ENCODE measurements at places on chromosomes 2 and 18. TPM values are rescaled to one million over a fixed set of nuclear protein-coding genes. Genes with fewer than 3 reads are reported as not detected.

GRCh38 chr2:43180897-43181296, 45.5 kb downstream of the ZFP36L2 start:
- no peak overlapping the region for H3K4me3 ChIP-seq
- no peak for DNase-seq
- H3K27ac ChIP-seq, result peak overlapping the region; percentile 37
- H3K27me3 ChIP-seq, result no peaks in the 10 kb centered on the region
- H3K4me1 ChIP-seq, result peaks cover 43% of the 10 kb centered on the region

DNA sequence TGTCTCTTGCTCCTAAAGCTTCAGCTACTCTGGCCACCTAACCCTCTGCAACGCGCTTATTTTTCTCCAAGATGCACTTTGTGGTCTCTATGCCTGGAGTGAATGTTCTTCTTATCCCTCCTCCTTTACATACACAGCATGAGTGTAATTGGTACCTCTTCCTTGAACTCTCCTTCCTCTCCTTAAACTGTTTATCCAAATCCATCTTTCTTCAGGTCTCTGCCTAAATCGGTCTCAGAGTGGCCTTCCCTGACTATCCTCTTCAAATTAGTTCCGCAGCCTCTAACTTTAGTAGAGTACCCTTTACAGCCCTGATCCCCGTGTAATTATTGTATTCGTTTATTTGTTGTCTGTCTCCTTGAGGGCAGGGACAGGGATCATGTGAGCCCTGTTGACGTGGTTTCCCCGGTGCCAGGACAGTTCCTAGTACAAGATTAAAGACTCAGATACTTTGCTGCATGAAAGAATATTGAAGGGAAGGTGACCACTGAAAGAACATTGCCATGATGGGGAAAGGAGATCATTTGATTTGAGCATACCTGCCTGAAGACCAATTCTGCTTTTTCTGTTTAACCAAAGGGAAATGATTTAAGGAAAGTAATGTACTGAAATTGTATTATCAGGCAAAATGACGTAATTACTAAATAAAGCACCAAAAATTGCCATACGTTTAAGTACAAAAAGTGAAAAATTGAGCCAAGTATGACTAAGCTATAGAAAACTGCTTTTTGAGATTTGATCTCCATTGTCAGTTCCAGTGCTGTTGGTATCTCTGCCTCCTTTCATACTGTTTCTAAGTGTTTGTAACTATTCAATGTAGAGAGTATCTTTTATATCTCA, 1.2 kb downstream of the CNOT9 start:
- H3K4me1 ChIP-seq, result peaks cover 52% of the 10 kb centered on the region
- no peak for DNase-seq
- peak overlapping the region; percentile 99 for H3K4me3 ChIP-seq
- H3K27me3 ChIP-seq, result no peaks in the 10 kb centered on the region

- no peak for DNase-seq
- peaks cover 20% of the 10 kb centered on the region for H3K4me1 ChIP-seq
- peak overlapping the region; percentile 90 for H3K27ac ChIP-seq
Observed at GRCh38 chr2:96924775-96925747, 55.2 kb upstream of the SEMA4C start.

GRCh38 chr2:17959833-17960232, 81.4 kb downstream of the KCNS3 start:
- no peak for DNase-seq
- no peak overlapping the region for H3K4me3 ChIP-seq
- no peak overlapping the region for H3K27ac ChIP-seq

DNA sequence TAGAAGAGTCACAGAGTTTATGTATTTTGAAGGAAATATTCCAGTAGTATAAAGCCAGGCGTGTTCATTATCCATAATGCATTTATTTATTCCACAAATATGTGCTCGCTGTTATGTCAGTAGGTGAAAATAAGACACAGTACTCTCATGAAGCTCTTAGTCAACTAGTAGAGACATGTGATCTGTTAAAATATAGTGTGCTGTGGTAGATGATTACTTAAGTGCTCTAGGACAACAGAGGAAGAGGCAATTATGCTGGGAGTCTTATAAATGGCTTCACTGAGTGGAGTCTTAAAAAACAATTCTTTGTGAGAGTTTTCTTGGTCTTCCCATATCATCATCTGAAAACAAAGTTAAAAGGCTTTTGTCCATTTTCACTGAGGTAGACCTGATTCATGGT, 457.3 kb downstream of the XIRP2 start:
- no peaks in the 10 kb centered on the region for H3K4me1 ChIP-seq
- no peak for DNase-seq
- no peak overlapping the region for H3K27ac ChIP-seq
- H3K4me3 ChIP-seq, result no peak overlapping the region

GRCh38 chr2:178225006-178225805, 30.9 kb downstream of the OSBPL6 start:
- no peaks in the 10 kb centered on the region for H3K4me1 ChIP-seq
- DNase-seq, result no peak
- peaks cover 2% of the 10 kb centered on the region for H3K36me3 ChIP-seq
- H3K27ac ChIP-seq, result no peak overlapping the region
- peaks cover 46% of the 10 kb centered on the region for H3K27me3 ChIP-seq

DNA sequence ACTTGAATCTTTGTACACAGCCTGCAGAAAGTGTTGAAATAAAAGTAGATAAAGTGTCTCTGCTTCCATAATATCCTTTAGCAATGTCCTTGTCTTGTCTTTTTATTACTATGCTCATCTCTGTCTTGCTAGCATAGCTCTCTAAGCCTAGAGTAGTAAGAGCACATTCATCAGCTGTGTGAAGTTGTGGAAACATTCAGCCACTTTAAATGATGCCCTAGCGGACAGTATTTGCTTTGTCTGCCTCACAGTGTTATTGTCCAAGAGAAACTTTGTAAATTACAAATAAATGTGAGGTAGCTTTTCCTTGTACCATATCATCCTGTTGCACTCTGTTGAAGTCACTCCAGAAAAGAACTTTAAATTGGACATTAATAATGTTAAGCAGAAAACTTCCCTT, 60.3 kb upstream of the TTC21B start:
- no peaks in the 10 kb centered on the region for H3K4me1 ChIP-seq
- no peak for DNase-seq
- H3K4me3 ChIP-seq, result no peak overlapping the region

- no peaks in the 10 kb centered on the region for H3K4me1 ChIP-seq
- no peak overlapping the region for H3K4me3 ChIP-seq
- peaks cover 10% of the 10 kb centered on the region for H3K27me3 ChIP-seq
- no peak for DNase-seq
- no peak overlapping the region for H3K27ac ChIP-seq
- no peaks in the 10 kb centered on the region for H3K36me3 ChIP-seq
Observed at GRCh38 chr18:51430538-51430937, 233.1 kb upstream of the MEX3C start.

- H3K4me3 ChIP-seq, result no peak overlapping the region
- no peaks in the 10 kb centered on the region for H3K36me3 ChIP-seq
- no peak overlapping the region for H3K27ac ChIP-seq
- DNase-seq, result no peak
Observed at GRCh38 chr2:218023636-218024035, 20.8 kb upstream of the TNS1 start.

- no peak overlapping the region for H3K27ac ChIP-seq
- H3K27me3 ChIP-seq, result no peaks in the 10 kb centered on the region
- peaks cover 9% of the 10 kb centered on the region for H3K36me3 ChIP-seq
- H3K4me1 ChIP-seq, result peaks cover 5% of the 10 kb centered on the region
- DNase-seq, result no peak
Observed at GRCh38 chr2:86512892-86513291, 50.4 kb downstream of the CHMP3 start.

DNA sequence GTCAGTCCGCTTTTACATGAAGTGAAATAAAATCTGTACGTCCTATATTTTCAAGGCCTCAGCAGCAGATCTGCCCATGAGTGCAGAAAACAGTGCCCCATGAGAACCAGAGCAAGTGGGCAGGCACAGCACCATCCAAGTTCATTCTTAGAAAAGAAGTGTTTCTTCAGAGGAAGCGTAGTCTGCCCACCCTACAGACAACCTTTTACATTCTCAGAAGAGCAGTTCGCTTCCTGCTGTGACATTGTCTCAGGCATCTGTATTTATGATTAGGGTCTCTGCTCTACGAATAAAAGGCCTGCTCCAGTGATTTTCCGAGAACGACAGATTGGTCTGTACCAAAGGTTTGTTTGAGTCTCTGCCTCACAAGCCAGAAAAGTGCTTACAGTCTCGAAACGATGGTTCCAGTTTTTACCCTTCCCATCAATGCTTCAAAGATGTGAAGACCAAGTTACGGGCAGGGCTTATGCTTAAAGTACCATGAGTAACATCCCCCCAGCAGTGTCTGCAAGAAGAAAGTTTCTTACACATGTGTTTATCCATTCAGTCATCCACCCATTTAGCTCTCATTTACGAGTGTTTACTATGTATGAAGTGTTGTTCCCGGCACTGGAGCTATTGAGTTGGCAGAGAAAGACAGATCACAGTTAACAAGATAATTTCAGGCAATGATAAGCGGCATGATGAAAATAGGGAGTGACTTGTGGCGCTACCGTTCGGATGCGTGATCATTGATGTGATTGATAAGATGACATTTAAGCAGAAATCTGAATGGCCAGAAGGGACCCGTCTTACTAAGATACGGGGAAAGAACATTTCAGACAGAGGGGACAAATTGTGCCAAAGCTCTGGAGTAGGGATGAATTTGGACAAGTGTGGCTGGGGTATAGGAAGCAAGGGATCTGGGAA, 31.4 kb upstream of the CTLA4 start:
- peaks cover 26% of the 10 kb centered on the region for H3K4me1 ChIP-seq
- no peak for DNase-seq
- peak overlapping the region; percentile 64 for H3K4me3 ChIP-seq
- H3K27me3 ChIP-seq, result peaks cover 7% of the 10 kb centered on the region
- H3K36me3 ChIP-seq, result no peaks in the 10 kb centered on the region

DNA sequence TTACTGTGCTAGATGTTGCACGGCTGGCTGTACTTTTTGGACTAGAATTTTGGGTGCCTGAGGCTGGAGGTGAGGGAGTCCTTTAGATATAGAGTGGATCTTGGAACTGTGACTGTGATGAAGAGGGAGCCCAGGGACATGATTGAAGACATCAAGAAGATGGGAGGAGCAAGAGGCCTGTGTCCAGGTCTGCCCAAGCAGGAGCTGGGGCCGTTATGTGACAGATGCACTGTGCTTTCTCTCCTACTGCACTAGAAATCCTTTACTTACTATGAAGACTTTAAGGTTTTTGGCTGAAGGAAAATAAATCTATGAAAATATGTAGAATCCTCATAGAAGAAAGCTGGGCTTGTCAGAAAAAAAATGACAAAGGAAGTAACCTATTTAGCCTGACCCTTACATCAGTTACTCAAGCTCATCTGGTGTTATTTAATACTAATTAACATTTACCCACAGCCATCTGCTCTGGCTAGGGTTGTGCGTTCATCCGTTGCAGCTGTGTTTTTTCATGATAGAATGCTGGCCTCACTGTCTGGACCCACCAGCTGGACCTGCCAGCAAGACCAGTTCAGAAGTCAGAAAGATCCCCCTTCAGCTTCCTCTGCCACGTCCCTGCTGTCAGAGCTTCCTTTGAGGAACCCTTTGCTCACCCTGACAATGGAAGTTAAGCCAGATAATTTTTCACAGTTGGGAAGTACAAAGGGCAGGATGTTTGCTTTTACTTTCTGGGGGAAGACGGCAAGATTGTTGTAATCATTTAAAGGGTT, 16.7 kb downstream of the TSN start:
- no peaks in the 10 kb centered on the region for H3K27me3 ChIP-seq
- peak overlapping the region; percentile 59 for H3K27ac ChIP-seq
- DNase-seq, result no peak
- H3K4me1 ChIP-seq, result peaks cover 12% of the 10 kb centered on the region

GRCh38 chr2:199348871-199349270, 108.9 kb downstream of the SATB2 start:
- DNase-seq, result no peak
- no peaks in the 10 kb centered on the region for H3K36me3 ChIP-seq
- peaks cover 11% of the 10 kb centered on the region for H3K27me3 ChIP-seq

- H3K4me1 ChIP-seq, result peaks cover 10% of the 10 kb centered on the region
- no peak for DNase-seq
- peak overlapping the region; percentile 86 for H3K27ac ChIP-seq
- peaks cover 6% of the 10 kb centered on the region for H3K36me3 ChIP-seq
- no peak overlapping the region for H3K4me3 ChIP-seq
Observed at GRCh38 chr2:158006961-158007719, 94.5 kb upstream of the UPP2 start.

Gene C1GALT1C1L
- not detected for total RNA-seq

Gene EFHD1
- 1.1 TPM for total RNA-seq

Gene CYS1
- total RNA-seq, result not detected

Gene ANO7
- 0.20 TPM for total RNA-seq

Gene UGT1A9
- total RNA-seq, result not detected

Gene MRO
- not detected for total RNA-seq

Gene SLC38A11
- 1.6 TPM for total RNA-seq

Gene GALR1
- not detected for total RNA-seq
